ENCODE measurements at places on chromosomes 1 and 21.
A peak's percentile ranks its signal among the peaks of the same experiment; 100 is the strongest.

DNA sequence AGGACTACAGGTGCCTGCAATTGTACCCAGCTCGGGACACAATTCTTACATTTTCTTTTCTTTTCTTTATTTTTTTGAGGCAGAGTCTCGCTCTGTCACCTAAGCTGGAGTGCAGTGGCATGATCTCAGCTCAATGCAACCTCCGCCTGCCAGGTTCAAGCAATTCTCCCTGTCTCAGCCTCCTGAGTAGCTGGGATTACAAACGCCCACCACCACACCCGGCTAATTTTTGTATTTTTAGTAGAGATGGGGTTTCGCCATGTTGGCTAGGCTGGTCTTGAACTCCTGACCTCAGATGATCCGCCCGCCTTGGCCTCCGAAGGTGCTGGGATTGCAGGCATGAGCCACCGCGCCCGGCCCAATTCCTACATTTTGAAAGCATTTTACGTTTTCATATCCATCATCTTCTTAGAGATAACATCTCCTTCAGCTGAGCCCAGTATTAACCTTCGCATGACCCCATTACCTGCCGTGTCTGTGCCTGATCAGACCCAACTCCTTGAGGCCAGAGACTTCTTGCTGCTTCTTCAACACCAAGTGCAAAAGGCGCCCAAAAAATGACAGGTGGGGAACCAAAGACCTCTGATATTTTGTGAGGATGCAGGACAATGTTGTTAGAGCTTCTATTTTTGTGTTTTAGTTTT lies 2.8 kb upstream of the ADAMTSL4 start:
- DNase-seq: no peak

DNA sequence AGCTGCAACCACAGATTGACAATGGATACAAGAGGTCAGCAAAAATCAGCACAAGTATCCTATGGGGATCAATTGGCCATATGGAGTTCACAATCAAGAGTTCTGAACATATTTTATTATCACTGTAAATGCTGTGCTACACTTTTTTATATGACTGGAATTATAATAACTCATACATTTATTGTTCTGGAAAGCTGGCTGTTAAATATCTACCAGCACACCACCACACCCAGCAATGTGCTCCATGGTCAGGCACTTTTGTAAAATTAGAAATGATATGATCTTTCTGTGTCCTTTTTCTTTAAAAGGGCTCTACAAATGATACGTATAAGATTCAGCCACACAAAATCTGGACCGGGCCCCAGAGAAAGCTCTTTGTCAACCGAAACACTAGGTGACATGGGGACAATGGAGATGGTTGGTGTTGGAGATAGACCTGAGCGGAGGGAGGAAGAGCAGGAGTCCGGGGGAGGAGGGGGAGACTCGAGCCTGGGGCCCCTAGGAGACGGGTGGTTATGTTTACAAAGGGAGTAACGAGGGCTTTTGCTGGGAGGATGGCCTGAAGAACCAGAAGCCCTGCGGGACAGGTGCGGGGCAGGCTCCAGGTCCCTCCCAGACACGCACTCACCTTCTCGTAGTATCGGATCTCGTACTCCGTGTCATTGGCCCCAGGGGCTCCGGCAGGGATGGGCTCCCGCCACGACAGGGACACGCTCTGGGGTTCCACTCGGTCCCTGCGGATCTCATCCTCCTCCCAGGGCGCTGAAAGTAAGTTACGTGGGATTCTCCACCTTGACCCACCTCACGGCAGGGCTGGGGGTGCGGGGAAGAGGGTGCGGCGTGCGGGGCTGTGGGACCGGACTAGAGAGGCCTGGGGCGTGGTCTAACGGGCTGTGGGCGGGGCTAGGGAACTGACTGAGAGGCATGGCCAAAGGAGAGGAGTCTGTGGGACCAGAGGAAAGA lies 30.0 kb downstream of the EPHA10 start:
- peak; percentile 80 for DNase-seq

GRCh38 chr1:109782514-109782913 lies 18.8 kb upstream of the EPS8L3 start:
- peak; percentile 55 for DNase-seq

GRCh38 chr1:4084048-4084431 lies 184.0 kb upstream of the C1orf174 start:
- no peak for DNase-seq

DNA sequence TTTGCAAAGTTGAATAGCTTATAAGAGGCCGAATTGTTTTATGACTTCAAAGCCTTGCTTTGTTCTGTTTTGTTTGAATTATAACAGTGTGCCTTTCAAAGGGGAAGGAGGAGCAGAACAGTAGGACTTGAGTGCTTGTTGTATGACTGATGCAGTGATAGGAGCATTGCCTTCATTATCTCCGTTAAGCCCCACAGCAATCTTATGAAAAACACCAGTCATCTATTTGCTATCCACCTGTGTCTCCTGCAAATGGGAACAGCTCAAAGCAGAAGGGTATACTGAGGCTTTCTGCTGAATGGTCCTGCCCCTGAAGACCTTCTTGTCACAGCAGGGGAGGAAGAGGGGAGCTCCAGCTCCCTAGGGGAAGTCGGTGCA lies 127.5 kb downstream of the RNF220 start:
- no peak for DNase-seq

Measured in H9 (cell line).